ENCODE measurements at places on chromosomes 5 and 9.

GRCh38 chr5:160521392-160521663 lies 99.7 kb downstream of the PTTG1 start:
- no peak overlapping the region for H3K27ac ChIP-seq
- no peaks in the 10 kb centered on the region for H3K36me3 ChIP-seq
- no peak overlapping the region for H3K4me3 ChIP-seq
- DNase-seq, result no peak
- no peaks in the 10 kb centered on the region for H3K27me3 ChIP-seq
- no peaks in the 10 kb centered on the region for H3K4me1 ChIP-seq

DNA sequence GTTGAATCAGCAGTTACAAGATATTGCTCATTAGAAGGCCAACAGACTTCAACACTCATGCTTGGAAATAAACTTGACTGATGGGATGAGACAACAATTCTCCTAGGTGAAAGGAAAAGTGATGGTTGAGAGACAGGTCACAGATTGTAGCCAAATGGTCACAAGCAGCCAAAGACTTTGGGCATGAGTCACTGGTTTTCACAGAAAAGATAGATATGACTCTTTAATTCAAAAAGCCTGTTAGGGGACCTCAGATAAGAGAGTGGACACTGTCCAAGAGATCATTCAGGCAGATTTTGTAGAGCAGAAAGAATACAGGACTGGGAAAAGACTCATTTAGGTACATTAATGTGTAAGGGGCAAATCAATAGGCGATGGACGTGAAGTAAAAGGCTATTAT lies 982.5 kb downstream of the MAT2B start:
- no peaks in the 10 kb centered on the region for H3K27me3 ChIP-seq
- no peaks in the 10 kb centered on the region for H3K36me3 ChIP-seq
- no peak for DNase-seq
- no peak overlapping the region for H3K27ac ChIP-seq

- peak overlapping the region; percentile 73 for H3K27ac ChIP-seq
- no peaks in the 10 kb centered on the region for H3K36me3 ChIP-seq
- H3K27me3 ChIP-seq, result no peaks in the 10 kb centered on the region
- H3K4me3 ChIP-seq, result no peak overlapping the region
- no peak for DNase-seq
Observed at GRCh38 chr9:38713426-38713825, 6.5 kb downstream of the FAM240B start.

DNA sequence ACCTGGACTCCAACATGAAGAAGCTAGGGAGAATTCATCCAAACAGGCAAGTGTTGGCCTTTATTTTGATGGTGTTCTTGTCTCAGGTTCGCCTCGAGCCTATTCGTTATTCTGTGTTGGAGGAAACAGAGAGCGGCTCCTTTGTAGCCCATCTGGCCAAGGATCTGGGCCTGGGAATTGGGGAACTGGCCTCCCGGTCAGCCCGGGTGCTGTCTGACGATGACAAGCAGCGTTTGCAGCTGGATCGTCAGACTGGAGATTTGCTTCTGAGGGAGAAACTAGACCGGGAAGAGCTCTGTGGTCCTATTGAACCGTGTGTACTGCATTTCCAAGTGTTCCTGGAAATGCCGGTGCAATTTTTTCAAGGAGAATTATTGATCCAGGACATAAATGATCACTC lies 367 bp downstream of the PCDHB4 start:
- DNase-seq, result no peak
- H3K36me3 ChIP-seq, result no peaks in the 10 kb centered on the region
- peaks cover 11% of the 10 kb centered on the region for H3K27me3 ChIP-seq
- no peak overlapping the region for H3K4me3 ChIP-seq

DNA sequence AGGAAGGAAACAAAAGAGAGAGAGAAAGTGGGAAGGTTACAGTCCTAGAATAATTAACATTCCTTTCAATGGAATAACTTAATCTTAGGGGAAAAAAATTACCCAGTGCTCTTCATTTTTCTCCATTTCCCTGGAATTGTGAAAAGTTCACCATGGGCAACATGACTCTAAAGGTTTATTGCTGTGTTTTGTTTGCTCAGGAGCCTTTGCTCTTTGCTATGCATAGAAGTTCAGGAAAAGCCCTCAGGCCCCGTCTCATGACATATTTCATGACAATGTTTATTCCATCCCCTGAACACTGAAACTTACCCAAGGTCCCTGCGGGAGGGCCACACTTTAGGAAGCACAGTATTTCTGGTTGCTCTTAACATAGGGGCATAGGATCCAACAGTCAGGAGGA lies 9.8 kb upstream of the CTSL start:
- H3K4me1 ChIP-seq, result peaks cover 34% of the 10 kb centered on the region
- no peaks in the 10 kb centered on the region for H3K27me3 ChIP-seq
- H3K27ac ChIP-seq, result no peak overlapping the region
- H3K36me3 ChIP-seq, result no peaks in the 10 kb centered on the region
- no peak overlapping the region for H3K4me3 ChIP-seq

DNA sequence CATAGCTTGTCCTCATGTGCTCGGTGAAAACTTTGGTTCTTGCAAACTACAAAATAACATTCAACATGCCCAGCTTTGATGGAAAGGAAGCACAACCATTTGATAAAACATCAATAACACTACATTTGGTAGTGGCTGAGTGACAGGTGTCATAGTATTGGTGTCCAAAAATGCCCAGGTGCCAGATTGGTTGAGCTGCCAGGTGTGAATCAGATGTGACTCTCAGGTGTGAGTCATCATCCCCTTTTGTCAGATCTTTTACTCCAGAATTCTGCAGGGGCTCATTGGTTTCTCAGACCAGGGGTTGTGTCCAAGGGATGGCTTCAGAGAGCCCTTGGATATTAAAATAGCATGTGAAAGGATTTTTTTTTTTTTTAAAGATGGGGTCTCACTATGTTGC lies 22.5 kb upstream of the POMT1 start:
- no peak for DNase-seq
- H3K4me1 ChIP-seq, result no peaks in the 10 kb centered on the region
- no peaks in the 10 kb centered on the region for H3K36me3 ChIP-seq
- no peak overlapping the region for H3K27ac ChIP-seq

- no peaks in the 10 kb centered on the region for H3K27me3 ChIP-seq
- no peak overlapping the region for H3K4me3 ChIP-seq
- no peak overlapping the region for H3K27ac ChIP-seq
- no peaks in the 10 kb centered on the region for H3K4me1 ChIP-seq
- H3K36me3 ChIP-seq, result no peaks in the 10 kb centered on the region
- DNase-seq, result peak; percentile 37
Observed at GRCh38 chr9:114090798-114091197, 8.3 kb downstream of the KIF12 start.

DNA sequence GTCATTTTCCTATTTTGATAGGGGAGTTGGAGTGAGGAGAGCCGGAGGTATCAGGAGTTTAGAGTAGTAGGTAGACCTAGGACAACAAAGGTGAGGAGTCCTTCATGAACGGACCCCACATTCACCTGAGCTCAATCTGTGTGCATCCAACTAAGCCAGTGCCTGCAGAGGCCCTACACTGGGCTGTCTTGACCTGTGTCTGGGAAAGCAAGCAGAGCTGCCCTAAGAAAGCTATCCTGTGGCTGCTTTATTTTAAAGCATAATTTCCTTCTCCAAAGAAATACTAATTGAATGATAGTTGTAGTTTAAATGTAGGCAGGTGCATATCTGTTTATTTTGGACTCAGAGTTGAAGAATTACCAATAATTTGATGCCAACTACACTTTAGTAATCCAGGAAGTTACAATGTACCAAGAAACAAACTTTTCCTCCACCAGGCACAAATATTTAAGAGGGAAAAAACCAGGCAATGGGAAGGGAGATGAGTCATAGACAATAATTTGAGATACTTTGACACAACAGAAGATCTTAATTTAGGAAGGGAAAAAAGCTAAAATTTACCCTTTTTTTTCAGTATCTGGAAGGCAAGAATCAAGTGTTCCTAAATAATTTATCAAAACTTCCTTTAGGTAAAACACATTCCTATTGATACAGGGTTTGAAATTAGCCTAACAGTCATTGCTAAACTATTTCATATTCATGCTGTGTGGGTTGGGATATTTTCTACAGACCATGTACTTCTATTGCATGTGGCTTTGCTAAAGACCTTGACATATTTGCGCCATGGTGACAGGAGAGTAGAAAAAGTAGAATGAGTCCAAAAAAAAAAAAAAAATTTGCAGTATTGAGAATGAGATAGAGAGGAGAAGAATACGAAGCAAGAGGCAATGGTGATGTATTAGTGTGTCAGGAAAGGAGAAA lies 376.6 kb upstream of the TUSC1 start:
- H3K4me1 ChIP-seq, result peaks cover 16% of the 10 kb centered on the region
- H3K36me3 ChIP-seq, result no peaks in the 10 kb centered on the region
- H3K4me3 ChIP-seq, result no peak overlapping the region
- no peak for DNase-seq
- no peaks in the 10 kb centered on the region for H3K27me3 ChIP-seq

GRCh38 chr5:176528761-176529115 lies 8.5 kb downstream of the RNF44 start:
- peaks cover 48% of the 10 kb centered on the region for H3K36me3 ChIP-seq
- H3K27ac ChIP-seq, result no peak overlapping the region
- peaks cover 14% of the 10 kb centered on the region for H3K4me1 ChIP-seq
- H3K4me3 ChIP-seq, result no peak overlapping the region
- DNase-seq, result no peak

DNA sequence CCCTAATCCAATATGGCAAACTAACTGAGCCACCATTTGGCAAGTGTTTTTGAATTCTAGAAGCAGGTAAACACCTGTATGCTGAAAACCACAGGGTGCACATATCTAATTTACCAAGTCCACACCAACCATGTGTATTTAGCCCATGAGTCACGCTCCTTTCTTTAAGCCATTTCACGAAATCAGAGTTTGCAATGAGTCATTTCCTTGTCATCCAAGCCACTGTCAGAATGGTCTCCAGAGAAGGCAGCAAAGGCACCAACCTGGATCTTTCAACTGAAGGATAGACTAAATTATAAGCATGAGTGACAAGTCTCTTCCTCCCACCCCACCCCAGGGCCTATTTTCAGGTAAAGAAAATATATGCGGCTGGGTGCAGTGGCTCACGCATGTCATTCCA lies 110.0 kb downstream of the PAX5 start:
- no peak overlapping the region for H3K4me3 ChIP-seq
- H3K27ac ChIP-seq, result no peak overlapping the region
- no peaks in the 10 kb centered on the region for H3K27me3 ChIP-seq

- H3K27ac ChIP-seq, result no peak overlapping the region
- no peak for DNase-seq
- H3K4me3 ChIP-seq, result no peak overlapping the region
- no peaks in the 10 kb centered on the region for H3K36me3 ChIP-seq
- no peaks in the 10 kb centered on the region for H3K27me3 ChIP-seq
- peaks cover 22% of the 10 kb centered on the region for H3K4me1 ChIP-seq
Observed at GRCh38 chr5:168914491-168914890, 335.3 kb upstream of the PANK3 start.

GRCh38 chr9:92682269-92682668 lies 12.3 kb upstream of the IPPK start:
- H3K27ac ChIP-seq, result no peak overlapping the region
- H3K4me1 ChIP-seq, result no peaks in the 10 kb centered on the region
- H3K27me3 ChIP-seq, result no peaks in the 10 kb centered on the region
- no peaks in the 10 kb centered on the region for H3K36me3 ChIP-seq

- H3K4me1 ChIP-seq, result peaks cover 27% of the 10 kb centered on the region
- no peak overlapping the region for H3K4me3 ChIP-seq
- H3K27ac ChIP-seq, result no peak overlapping the region
- H3K27me3 ChIP-seq, result no peaks in the 10 kb centered on the region
Observed at GRCh38 chr5:177099422-177100093, 12.8 kb downstream of the FGFR4 start.

- no peak overlapping the region for H3K4me3 ChIP-seq
- no peak overlapping the region for H3K27ac ChIP-seq
- no peak for DNase-seq
- no peaks in the 10 kb centered on the region for H3K27me3 ChIP-seq
- H3K36me3 ChIP-seq, result no peaks in the 10 kb centered on the region
- no peaks in the 10 kb centered on the region for H3K4me1 ChIP-seq
Observed at GRCh38 chr9:108469654-108470053, 386.1 kb downstream of the ACTL7B start.

- H3K27me3 ChIP-seq, result no peaks in the 10 kb centered on the region
- no peak overlapping the region for H3K4me3 ChIP-seq
- no peaks in the 10 kb centered on the region for H3K36me3 ChIP-seq
- no peak for DNase-seq
Observed at GRCh38 chr5:151215546-151215880, 8.4 kb downstream of the CCDC69 start.

DNA sequence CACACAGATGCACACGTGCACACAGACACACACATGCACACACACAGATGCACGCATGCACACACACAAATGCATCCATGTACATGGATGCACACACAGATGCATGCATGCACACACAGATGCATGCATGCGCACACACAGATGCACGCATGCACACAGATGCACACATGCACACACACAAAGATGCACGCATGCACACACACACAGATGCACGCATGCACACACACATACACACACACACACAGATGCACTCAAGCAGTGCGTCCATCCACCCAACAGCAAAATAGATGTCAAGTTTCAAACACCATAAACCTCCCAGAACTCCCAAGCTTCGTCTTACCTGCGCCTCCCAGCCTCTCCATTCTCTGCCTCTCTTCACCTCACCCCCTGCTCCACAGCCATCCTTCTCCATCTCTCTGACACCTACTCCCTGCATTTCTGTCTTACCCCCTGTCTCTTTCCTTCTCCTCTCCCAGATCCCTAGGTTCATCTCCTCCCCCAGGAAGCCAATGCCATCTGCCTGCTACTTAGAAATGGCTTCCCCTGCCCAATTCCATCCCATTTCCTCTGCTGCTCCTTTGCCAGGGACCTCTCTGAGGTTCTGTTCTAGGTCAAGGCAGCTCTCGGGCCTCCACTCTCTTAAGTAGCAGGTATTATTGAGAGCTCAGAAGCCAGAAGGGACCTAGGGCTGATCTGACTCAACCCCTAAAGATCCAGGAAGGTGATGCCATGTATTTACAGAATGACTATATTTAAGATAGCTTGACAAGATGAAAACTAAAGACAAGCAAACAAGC lies 297.2 kb downstream of the MED10 start:
- no peak overlapping the region for H3K27ac ChIP-seq
- H3K27me3 ChIP-seq, result no peaks in the 10 kb centered on the region
- H3K4me1 ChIP-seq, result no peaks in the 10 kb centered on the region
- H3K4me3 ChIP-seq, result no peak overlapping the region

DNA sequence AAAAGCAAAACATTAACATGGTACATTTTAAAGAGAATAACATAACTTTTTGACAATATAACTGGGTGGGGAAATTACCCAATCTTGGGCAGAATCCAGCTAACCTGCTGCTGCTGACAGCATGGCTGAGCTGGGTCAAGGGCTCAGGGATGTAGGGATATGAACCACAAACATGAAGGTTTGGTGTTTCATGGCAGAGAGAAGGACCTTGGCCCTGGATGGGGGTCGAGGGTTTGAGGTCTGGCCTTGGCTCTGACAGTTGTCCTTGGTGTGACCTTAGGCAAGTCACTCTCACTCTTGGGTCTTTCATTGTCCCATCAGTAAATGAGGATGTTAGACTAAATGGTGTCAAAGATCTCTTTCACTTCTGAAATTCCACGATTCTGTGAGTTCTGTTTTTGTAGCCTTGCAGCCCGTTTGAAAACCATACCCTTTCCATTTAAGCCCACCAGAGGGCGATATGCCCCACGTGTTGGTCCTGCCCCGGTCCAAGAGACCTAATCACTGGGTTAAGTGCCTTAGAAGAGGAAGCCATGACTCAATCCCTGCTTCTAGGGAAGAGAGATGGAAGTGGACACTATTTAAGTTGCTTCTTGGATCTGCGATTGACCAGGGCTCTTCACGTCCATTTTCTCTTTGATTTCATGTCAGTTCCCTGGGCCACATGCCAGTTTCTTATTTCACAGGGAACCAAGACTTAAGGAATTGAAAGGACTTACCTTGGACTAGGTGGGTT lies 56.8 kb upstream of the TEX48 start:
- H3K27ac ChIP-seq, result no peak overlapping the region
- no peaks in the 10 kb centered on the region for H3K27me3 ChIP-seq
- H3K4me1 ChIP-seq, result no peaks in the 10 kb centered on the region
- H3K36me3 ChIP-seq, result no peaks in the 10 kb centered on the region
- no peak overlapping the region for H3K4me3 ChIP-seq
- DNase-seq, result peak; percentile 75
